ENCODE measurements at places on chromosomes 1 and 21. TPM values are rescaled to one million over a fixed set of nuclear protein-coding genes. Genes with fewer than 3 reads are reported as not detected.

The PIK3R3 gene
- total RNA-seq, result 49.8 TPM

- no peaks in the 10 kb centered on the region for H3K36me3 ChIP-seq
- no peak overlapping the region for H3K4me3 ChIP-seq
- DNase-seq, result no peak
- no peaks in the 10 kb centered on the region for H3K4me1 ChIP-seq
Observed at GRCh38 chr1:47781171-47781959, 215.8 kb downstream of the TRABD2B start.

The MROH9 gene
- 0.39 TPM for total RNA-seq

DNA sequence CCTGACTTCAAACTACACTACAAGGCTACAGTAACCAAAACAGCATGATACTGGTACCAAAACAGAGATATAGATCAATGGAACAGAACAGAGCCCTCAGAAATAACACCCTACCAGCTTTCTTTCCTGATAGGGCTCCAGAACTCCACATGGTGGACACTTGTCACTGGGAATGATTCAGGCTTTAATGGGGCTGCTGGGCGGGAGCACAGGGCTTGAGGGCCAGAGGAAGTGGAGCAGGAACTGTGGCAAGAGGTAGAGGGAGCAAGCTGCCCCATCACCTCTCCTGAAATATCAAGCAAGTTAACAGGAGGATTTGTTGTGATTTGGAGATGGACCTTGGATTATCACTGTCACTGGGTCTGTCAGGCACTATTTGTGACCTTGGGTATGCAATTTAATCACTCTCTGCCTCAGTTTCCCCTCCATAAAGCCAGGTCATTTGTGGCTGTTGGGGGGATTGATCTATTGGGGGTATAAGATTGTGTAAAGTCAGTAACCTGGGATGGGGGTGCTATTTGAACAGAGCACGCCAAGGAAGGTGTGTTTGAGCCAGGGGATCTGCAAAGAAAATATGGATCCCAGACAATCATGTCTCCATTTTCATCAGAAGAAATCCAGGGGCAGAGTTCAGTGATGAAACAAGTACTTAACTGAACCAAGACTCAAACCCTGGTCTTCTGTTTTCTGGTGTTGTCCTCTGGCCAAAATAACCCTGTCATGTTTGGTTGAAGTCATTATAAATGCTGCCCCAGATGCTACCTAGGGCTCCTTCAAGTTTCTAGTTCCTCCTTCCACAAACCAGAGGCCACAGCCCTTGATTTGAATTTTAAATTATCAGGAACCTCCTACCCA is 25.2 kb downstream of the ETS2 start:
- no peak for DNase-seq
- no peak overlapping the region for H3K4me3 ChIP-seq
- H3K4me1 ChIP-seq, result no peaks in the 10 kb centered on the region
- H3K36me3 ChIP-seq, result no peaks in the 10 kb centered on the region
- no peak overlapping the region for H3K27ac ChIP-seq

The GNG4 gene
- 0.55 TPM for total RNA-seq

GRCh38 chr1:41774471-41774990 is 144.2 kb downstream of the HIVEP3 start:
- no peak for DNase-seq
- no peaks in the 10 kb centered on the region for H3K27me3 ChIP-seq
- no peak overlapping the region for H3K27ac ChIP-seq
- H3K36me3 ChIP-seq, result no peaks in the 10 kb centered on the region
- H3K4me3 ChIP-seq, result no peak overlapping the region
- H3K4me1 ChIP-seq, result no peaks in the 10 kb centered on the region

DNA sequence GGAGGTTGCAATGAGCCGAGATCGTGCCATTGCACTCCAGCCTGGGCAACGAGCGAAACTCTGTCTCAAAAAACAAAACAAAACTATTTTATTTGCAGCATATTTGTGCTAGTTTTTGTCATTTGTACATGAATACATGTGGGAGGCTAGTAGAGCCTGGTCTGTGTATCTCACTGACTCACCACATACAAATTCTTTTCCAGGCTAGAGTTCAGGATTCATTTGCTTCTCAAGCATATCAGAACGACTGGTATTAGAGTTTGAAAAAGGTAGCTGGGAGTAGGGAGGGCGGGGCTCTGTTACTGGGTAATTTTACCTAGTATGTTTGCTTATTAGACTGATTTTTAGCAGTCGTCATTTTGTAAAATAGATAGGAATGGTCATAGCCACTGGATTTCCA is 4.5 kb upstream of the TOR3A start:
- H3K27me3 ChIP-seq, result no peaks in the 10 kb centered on the region
- no peak for DNase-seq
- no peak overlapping the region for H3K4me3 ChIP-seq
- H3K27ac ChIP-seq, result no peak overlapping the region
- no peaks in the 10 kb centered on the region for H3K36me3 ChIP-seq
- H3K4me1 ChIP-seq, result no peaks in the 10 kb centered on the region

- no peak for DNase-seq
- H3K36me3 ChIP-seq, result no peaks in the 10 kb centered on the region
- no peaks in the 10 kb centered on the region for H3K27me3 ChIP-seq
- H3K4me1 ChIP-seq, result no peaks in the 10 kb centered on the region
- no peak overlapping the region for H3K4me3 ChIP-seq
Observed at GRCh38 chr1:93816970-93817678, 61.9 kb downstream of the DNTTIP2 start.

The CA6 gene
- not detected for total RNA-seq

GRCh38 chr21:45559216-45560105 is 17.2 kb upstream of the SLC19A1 start:
- H3K27me3 ChIP-seq, result no peaks in the 10 kb centered on the region
- DNase-seq, result peak; percentile 52
- H3K4me3 ChIP-seq, result no peak overlapping the region
- H3K36me3 ChIP-seq, result no peaks in the 10 kb centered on the region

- no peak for DNase-seq
- H3K36me3 ChIP-seq, result no peaks in the 10 kb centered on the region
- no peaks in the 10 kb centered on the region for H3K4me1 ChIP-seq
- no peak overlapping the region for H3K4me3 ChIP-seq
- H3K27ac ChIP-seq, result no peak overlapping the region
Observed at GRCh38 chr1:43062527-43063095, 103.9 kb upstream of the SLC2A1 start.

GRCh38 chr1:8230292-8230621 is 87.7 kb upstream of the SLC45A1 start:
- H3K4me1 ChIP-seq, result no peaks in the 10 kb centered on the region
- H3K27ac ChIP-seq, result no peak overlapping the region
- H3K4me3 ChIP-seq, result no peak overlapping the region
- no peak for DNase-seq
- no peaks in the 10 kb centered on the region for H3K36me3 ChIP-seq

- H3K36me3 ChIP-seq, result no peaks in the 10 kb centered on the region
- H3K4me1 ChIP-seq, result no peaks in the 10 kb centered on the region
- no peaks in the 10 kb centered on the region for H3K27me3 ChIP-seq
- peak; percentile 64 for DNase-seq
- H3K4me3 ChIP-seq, result no peak overlapping the region
Observed at GRCh38 chr1:231970684-231971083, 344.1 kb downstream of the DISC1 start.

DNA sequence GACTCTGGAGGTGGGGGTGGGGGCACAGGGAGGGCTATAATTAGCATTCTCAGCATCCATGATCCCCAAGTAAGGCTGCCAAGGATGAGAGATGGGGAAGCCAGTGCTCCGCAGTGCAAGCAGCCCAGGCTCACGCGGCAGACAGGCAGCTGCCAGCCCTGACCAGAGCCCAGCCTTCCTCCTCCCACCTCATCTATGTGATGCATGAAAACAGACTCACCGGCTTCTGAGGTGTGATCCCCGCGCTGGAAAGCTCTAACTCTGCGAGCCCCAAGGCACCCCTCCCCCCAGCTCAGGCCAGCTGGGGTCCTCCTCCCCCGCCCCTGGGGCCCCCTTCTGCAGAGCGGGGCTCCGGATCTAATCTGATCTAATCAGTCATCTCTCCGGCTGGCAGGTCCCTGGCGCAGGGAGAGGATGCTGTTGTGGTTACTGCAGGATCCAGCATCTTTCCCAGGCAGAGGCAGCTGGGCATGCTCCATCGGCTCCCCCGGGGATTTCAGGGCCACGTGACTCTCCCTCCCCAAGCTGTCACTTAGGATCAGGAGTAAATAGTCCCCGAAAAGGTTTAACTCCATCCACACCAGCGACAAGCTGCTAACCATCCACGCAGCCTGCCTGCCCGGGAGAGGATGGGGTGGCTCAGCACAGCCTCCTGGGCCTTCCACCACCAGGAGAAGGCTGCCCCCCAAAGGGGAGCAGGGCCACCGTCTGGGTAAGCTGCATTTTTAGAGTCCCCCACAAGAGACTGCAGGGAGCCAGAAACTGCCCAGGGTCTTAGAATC is at the start of gene PLEKHA6:
PLEKHA6 (minus strand) TSS at position 456 of the 782 bp plus-strand sequence. CDS start 86,202 bp downstream, outside the sequence.
- H3K4me3 ChIP-seq, result no peak within 1 kb of the TSS
- no peaks in the 10 kb centered on the region for H3K4me1 ChIP-seq
- no peak within 1 kb of the TSS for H3K27ac ChIP-seq
- H3K36me3 ChIP-seq, result no peaks in the 10 kb centered on the region
- DNase-seq, result no peak
- no peaks in the 10 kb centered on the region for H3K27me3 ChIP-seq

GRCh38 chr21:42818328-42818749 is 61.0 kb downstream of the WDR4 start:
- DNase-seq, result no peak
- H3K4me3 ChIP-seq, result no peak overlapping the region
- H3K27me3 ChIP-seq, result no peaks in the 10 kb centered on the region
- no peaks in the 10 kb centered on the region for H3K4me1 ChIP-seq

GRCh38 chr1:54377040-54377691 is 29.0 kb downstream of the SSBP3 start:
- no peak overlapping the region for H3K4me3 ChIP-seq
- no peak for DNase-seq
- no peaks in the 10 kb centered on the region for H3K27me3 ChIP-seq
- H3K36me3 ChIP-seq, result no peaks in the 10 kb centered on the region

- H3K27ac ChIP-seq, result peak overlapping the region; percentile 41
- no peaks in the 10 kb centered on the region for H3K36me3 ChIP-seq
- no peaks in the 10 kb centered on the region for H3K27me3 ChIP-seq
- peak overlapping the region; percentile 48 for H3K4me3 ChIP-seq
Observed at GRCh38 chr1:117120774-117121588, 568 bp downstream of the TRIM45 start.

The FBLIM1 gene
- total RNA-seq, result 507 TPM

DNA sequence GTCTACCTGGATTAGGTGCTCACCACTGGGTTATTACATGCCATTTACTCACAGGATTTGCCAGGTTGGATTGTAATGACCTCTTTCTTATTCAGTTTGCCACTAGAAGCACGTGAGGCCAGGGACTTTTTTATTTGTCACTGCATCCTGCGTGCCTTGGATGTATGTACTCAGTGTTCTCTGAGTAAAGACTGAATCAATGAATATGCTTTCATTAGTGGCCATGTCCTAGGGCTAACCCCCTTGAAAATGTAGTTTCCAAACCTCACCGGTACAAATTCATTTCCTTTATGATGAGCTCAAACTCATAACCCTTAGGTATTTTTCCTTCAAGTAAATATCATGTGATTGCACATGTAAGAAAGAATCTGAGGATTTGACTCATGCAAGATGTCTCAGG is 1.3 kb upstream of the ZP4 start:
- no peaks in the 10 kb centered on the region for H3K4me1 ChIP-seq
- DNase-seq, result no peak
- H3K27me3 ChIP-seq, result no peaks in the 10 kb centered on the region
- no peak overlapping the region for H3K4me3 ChIP-seq
- H3K36me3 ChIP-seq, result no peaks in the 10 kb centered on the region

- H3K27ac ChIP-seq, result no peak overlapping the region
- H3K36me3 ChIP-seq, result no peaks in the 10 kb centered on the region
- H3K4me3 ChIP-seq, result no peak overlapping the region
- no peak for DNase-seq
- H3K4me1 ChIP-seq, result no peaks in the 10 kb centered on the region
Observed at GRCh38 chr1:92563457-92564216, 76.9 kb upstream of the GFI1 start.

DNA sequence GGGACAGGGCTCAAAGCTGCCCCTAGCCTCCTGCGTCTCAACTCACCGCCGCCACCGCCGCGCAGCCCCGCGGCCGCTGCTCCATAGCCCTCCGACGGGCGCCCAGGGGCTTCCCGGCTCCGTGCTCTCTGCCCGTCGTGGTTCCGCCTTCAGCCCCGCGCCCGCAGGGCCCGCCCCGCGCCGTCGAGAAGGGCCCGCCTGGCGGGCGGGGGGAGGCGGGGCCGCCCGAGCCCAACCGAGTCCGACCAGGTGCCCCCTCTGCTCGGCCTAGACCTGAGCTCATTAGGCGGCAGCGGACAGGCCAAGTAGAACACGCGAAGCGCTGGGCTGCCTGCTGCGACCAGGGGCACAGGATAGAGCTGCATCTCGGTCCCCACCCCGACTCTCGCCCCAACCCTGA is at the start of gene TNFRSF25:
TNFRSF25 (minus strand) TSS at position 151 of the 400 bp plus-strand sequence; CDS start at position 85, 66 bp downstream.
- no peaks in the 10 kb centered on the region for H3K36me3 ChIP-seq
- H3K4me1 ChIP-seq, result no peaks in the 10 kb centered on the region
- H3K27ac ChIP-seq, result no peak within 1 kb of the TSS
- DNase-seq, result no peak
- H3K27me3 ChIP-seq, result no peaks in the 10 kb centered on the region

The GRHL3 gene
- not detected for total RNA-seq

DNA sequence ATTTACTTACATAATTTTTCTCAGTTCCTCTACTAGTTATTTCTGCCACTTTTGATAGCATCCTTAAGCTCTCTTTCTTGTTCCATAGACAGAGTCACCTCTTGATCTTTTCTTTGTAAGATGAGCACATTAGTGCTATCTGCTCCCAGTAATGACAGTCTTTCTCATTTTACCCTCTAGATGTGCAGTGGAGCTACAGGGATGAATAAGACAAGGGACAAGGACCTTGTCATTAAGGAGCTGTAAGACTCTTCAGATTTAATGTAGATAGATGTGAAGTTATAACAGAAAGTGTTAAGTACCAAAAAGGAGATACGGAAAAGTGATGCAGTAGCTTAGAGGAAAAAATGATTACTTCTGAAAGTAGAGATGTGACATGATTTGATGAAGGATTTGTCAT is 20.4 kb downstream of the SCP2 start:
- no peak overlapping the region for H3K4me3 ChIP-seq
- H3K4me1 ChIP-seq, result no peaks in the 10 kb centered on the region
- H3K27me3 ChIP-seq, result no peaks in the 10 kb centered on the region
- no peaks in the 10 kb centered on the region for H3K36me3 ChIP-seq
- DNase-seq, result no peak
- H3K27ac ChIP-seq, result no peak overlapping the region

GRCh38 chr1:230464671-230465070 is 38.5 kb upstream of the PGBD5 start:
- no peak overlapping the region for H3K4me3 ChIP-seq
- no peak for DNase-seq
- no peak overlapping the region for H3K27ac ChIP-seq
- no peaks in the 10 kb centered on the region for H3K4me1 ChIP-seq
- H3K36me3 ChIP-seq, result no peaks in the 10 kb centered on the region

DNA sequence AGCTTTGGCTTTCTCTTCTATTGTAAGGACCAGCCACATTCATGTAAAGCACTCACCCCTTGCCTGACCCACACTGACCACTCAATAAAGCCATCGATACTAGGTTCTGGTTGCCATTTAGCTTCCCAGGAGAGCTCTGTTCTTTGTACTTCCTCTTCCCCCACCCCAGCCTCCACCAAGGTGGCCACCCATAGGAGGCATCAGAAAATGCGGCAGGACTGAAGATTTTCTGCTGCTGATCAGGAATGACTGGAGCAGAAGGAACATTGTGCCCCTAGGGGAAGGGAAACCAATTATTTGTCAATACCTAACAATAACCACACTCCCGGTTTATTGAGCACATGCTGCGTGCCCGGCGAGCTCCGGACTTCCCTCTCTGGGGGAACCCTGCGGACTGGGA is 5.2 kb upstream of the SMIM12 start:
- no peak overlapping the region for H3K4me3 ChIP-seq
- DNase-seq, result no peak
- no peaks in the 10 kb centered on the region for H3K36me3 ChIP-seq
- H3K27ac ChIP-seq, result no peak overlapping the region
- H3K4me1 ChIP-seq, result no peaks in the 10 kb centered on the region

Measured in aorta (tissue), 5 donors.